ENCODE measurements at places on chromosomes 1 and 21.

DNA sequence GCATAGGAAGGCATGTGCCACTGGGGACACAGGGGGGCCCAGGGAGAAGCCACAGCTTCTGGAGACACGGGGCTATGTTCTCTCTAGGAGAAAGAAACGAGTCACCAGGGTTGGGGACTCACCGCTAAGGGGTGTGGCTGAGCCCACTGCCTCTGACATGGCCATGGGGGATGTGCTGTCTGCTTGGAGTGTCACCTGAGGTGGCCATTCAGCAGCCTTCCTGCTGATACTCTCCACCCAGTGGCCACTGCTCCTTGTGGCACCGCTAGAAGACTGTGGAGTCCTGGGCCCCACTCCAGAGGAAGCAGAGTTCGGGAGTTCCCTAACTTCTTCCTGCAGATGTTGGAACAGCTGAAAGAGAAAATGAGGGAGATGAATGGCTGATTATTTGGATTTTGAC lies 91.2 kb upstream of the SLC45A1 start:
- no peak for DNase-seq

DNA sequence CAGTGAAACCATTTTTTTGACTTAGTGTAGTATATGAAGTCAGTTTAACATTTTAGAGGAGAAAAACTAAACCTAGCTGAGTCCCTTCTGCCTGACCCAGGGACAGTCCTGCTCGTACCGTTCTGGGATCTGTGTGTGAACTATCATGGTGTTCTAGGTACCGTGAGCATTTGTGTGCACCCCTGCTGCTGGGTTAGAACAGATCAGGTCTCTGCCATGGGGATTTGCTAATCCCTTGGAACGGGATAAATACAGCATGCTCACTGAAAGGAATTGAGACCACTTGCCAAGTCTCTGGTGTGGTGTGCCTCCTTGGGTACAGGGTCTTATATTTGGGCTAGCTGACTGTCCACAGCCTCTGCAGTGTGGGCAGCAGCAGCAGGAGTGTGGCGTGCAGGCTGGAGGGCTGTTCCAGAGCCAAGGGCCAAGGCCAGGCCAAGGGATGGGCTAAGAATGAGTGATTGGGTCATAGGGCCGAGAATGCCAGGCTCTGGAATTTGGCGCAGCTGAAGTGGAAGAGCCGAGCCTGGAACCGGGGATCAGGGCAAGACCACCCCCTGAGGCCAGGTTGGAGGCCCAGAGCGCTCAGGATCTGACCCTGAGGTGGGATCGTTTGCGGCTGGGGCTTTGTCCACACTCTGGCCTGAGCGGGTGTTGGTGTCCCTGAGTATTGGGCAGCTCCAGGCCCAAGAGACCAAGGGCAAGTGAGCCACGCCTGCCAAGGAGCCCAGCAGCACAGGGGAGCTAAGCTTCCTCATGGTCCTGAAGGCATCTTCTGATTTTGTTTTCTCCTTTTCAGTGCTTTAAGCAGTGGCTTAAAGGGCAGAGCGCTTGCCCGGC lies 66.3 kb downstream of the VPS26C start:
- DNase-seq: no peak

GRCh38 chr1:1021920-1022259 lies 2.0 kb downstream of the AGRN start:
- no peak for DNase-seq

DNA sequence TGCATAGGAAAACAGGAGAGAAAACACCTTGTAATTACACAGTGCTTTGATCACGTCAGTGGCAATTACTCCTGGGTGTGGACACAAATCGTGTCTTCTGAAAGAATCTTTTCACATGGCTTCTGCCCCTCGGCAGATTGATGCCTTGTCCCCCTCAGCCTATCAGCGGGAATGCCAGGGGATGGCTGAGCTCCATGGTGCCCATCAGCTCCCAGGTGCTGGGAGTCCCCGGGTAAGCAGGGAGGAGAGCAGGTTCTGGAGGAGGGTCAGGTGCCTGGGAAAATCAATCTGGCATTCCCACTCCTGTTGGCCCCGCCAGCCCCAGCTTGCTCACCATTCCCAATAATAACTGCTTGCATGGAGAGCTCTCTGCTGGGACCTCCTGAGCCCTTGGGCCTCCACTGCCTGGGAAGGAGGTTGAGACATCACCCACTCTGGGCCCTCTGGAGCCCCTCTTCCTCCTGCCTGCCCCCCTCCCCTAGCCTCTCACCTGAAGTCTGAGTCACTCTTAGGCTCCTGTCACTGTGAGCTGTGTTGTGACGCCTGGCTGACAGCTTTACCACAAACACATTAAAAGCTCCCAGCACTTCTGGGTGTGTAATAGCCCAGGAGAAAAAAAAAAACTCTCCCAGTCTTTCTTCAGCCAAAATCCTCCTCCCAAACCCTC lies 4.9 kb downstream of the CAMK2N1 start:
- no peak for DNase-seq

DNA sequence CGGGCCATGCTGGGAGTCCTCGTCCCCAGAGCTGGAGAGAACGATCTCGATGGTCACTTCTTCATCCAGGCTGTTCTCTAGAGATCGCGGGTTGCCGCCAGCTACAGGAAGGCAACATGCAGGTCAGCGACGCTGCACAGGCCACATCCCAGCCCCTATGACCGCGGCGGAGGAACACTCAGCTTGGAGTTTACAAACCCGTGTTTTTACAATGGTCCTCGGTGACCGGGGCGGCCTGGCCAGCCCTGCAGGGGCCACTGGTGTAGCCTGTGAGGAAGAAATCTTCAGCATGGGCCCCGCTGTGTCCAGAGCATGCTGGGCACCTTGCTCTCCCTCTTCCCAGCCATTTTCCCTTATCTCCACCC lies 30.5 kb downstream of the ZNF496 start:
- DNase-seq: no peak

- DNase-seq: no peak
Measured at GRCh38 chr1:204459706-204460105, 34.9 kb downstream of the PIK3C2B start.

GRCh38 chr1:234533034-234533891 lies 54.3 kb upstream of the TARBP1 start:
- no peak for DNase-seq

- DNase-seq: peak; percentile 62
Measured at GRCh38 chr1:212285685-212286555, 710 bp downstream of the PPP2R5A start.

GRCh38 chr21:36297938-36298572 lies 21.9 kb upstream of the MORC3 start:
- DNase-seq: peak; percentile 89

- no peak for DNase-seq
Measured at GRCh38 chr1:67460676-67461500, 30.7 kb upstream of the SERBP1 start.

DNA sequence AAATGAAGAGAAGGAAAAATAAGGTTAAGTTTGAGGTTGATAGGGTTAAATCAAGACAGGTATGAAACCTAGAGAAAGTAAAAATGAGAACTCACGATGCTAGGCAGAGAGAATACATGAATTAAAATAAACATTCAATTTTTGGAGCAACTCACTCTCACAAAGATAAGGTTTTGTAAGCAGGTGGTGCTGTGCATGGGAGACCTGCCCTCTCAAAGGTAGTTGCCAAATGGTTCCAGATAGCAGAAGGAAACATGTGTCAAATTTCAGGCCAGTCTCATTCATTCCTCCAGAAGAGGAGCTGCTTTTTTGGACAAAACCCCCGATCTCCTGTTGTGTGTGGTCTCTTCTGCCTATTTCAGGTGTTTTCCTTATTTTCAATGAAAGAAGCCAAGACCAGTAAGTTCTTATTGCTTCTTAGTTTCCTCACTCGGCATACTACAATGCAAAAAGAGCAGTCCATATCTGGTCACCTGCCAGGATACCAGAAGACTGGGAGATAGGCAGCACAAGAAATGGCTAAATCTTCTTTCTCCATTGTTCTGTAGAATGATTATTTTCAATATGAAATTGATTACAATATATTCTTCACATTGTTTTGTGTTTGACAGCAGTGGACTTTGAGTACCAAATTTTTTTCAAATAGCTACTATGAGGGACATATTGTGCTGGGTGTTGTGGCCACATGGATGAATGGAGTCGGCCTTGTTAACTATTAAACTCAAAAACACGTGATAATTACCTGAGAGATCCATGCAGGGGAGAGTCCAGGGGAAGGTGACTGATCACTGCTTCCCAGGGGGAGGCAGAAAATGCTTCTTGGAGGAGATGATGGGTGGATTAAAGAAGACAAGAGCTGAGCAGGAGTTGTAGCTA lies 3.6 kb downstream of the CR1L start:
- DNase-seq: no peak

- no peak for DNase-seq
Measured at GRCh38 chr1:64073705-64074104, 129.7 kb upstream of the UBE2U start.

- no peak for DNase-seq
Measured at GRCh38 chr1:154405747-154406571, 816 bp downstream of the IL6R start.

GRCh38 chr1:20198918-20199317 lies 12.6 kb upstream of the PLA2G2C start:
- no peak for DNase-seq

DNA sequence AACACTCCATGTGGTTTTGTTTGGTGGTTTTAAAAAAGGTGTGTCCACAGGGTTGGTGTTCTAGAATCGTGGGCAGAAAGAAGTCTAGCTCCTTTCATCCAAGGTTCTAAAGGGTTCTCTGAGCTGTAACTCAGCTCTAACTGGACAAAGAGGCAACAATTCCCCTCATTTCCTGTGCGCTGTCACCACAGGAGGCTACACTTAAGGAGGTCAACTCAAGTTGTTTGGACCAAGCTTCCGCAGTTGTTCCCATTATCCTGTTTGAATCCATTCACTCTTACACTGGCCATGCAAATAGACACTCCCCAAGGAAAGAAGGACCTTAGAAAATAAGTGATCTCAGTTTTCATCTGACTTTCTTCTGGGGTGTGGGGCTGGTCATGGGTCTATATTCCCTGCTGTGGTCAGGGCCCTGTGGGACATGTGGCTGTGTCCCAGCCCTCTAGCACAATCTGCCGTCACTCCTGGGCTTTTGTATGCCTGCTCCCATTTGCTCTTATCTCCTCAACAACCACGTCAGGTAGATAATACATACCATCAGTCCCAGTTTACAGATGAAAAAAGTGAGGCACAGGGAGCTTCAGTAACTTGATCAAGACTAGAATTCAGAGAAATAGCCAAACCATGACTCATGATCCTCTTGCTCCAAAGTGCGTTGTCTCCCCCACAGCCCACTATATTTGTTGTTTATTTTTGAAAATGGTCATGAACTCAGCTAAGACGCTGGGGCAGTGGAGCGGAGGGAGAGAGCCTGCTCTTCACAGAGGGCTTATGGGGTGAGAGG lies 103.6 kb downstream of the RHOU start:
- DNase-seq: no peak

- no peak for DNase-seq
Measured at GRCh38 chr1:108038653-108039236, 73.8 kb upstream of the VAV3 start.

DNA sequence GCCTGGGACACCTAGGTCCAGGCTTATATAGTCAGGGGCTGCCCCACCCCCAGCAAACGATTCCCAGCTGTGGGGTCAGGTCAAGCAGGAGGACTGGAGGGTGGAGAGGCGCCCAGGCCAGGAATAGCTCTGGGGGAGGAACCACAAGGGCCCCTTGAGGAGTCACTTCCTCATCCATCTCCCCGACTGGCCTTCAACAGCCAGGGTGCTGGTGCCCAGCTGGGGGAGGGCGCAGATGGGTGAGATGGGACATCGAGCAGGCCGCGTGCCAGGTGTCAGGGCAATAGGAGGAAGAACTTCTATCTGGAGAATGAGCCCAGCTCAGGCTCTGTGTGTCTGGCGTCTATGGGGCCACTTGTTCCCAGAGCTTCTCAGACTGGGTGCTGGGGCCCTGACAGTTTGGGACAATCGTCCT lies 208 bp upstream of the MYBPH start:
- DNase-seq: no peak

GRCh38 chr1:153277852-153278251 lies 18.4 kb downstream of the LORICRIN start:
- peak; percentile 55 for DNase-seq

DNA sequence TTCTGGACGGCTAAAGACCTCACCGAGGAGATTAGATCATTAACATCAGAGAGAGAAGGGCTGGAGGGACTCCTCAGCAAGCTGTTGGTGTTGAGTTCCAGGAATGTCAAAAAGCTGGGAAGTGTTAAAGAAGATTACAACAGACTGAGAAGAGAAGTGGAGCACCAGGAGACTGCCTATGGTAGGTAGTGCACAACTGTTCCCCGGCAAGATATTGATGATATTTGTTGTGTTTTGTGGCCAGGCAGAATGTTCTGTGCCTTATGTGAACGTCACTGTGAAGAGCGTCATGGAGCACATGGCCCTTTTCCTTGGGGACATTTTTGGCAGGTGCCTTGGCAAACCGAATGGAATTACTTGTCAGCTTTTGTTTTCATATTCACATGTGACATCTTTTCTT lies 191.7 kb downstream of the DISC1 start:
- no peak for DNase-seq

DNA sequence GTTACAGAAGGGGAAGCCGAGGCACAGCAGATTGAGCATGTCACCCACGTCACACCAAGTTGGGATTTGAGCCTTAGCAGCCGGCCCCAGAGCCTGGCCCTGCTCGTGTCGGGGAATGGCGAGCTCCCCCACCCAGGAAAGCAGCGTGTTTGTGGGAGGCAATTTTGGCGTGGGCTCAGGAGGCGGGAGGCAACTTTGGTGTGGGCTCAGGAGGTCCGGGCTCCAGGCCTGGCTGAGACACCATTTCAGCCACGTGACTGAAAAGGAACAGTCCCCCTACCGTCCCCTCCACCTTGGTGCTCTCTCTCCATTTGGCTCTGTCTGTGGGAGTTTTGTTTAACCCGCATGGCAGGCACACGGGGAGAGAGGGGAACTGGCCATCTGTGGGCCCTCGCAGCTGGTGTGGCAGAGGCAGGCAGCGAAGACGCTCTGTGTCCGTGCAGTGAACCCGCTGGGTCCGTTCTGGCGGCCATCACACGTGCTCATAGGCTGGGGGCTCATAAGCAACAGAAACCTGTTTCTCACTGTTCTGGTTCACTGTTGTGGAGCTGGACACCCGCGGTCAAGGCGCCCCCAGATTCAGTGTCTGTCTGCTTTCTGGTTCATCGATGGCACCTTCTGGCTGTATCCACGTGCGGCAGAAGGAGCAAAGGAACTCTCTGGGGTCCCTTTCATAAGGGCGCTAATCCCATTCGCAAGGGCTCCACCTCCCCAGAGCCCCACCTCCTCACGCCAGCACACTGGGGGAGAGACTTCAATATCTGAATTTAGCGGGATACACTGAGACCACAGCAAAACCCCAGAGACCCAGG lies 110.2 kb downstream of the CRYAA start:
- DNase-seq: no peak

DNA sequence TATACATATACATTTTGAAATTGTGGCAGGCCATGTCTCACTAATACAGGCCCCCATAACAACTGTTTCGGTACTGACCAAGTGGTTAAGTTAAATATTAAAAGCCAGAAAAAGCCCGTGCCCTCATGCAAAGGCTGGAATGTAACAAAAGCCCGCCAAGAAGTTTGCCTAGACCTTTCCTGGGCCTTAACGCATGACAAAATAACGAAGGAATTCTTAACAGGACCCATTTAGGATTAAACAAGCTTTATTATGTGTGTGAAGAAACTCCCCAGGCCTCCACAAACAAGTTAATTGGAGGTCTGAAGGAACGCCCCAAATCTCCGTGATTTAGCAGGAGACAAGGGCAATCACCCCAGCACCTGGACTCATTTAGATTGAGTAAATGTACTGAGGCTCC lies 42.4 kb downstream of the TNFSF4 start:
- DNase-seq: no peak

Data from GM13977 (cell line).